ENCODE measurements at places on chromosomes 4 and X.

DNA sequence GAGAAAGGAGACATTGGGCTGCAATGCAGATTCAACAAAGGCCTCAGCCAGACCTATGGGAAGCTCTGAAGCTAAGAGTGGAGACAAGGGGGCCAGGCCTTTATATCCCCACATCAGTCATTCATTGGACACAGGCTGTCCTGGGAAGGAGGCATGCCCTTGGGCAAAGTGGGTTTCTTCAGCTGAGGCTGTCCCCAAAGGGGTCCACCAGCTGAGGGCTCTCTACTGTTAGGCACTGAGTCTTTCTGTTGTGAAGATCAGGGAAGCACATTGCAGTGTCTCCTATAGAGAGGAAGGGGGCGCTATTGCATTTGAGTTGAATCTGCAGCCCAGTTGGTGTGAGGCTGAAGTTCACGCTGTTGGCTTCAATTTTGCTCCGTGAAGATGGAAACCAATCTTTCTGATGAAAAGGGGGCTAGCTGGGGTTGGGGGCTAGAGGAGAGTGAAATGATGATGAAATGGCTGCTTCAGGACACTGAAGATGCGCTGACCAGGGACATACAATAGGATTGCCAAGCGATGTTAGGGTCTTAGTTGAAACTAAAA is 48.0 kb downstream of the SLC25A5 start:
- DNase-seq = no peak

GRCh38 chr4:81207828-81208227 is 7.2 kb downstream of the PRKG2 start:
- DNase-seq = no peak

DNA sequence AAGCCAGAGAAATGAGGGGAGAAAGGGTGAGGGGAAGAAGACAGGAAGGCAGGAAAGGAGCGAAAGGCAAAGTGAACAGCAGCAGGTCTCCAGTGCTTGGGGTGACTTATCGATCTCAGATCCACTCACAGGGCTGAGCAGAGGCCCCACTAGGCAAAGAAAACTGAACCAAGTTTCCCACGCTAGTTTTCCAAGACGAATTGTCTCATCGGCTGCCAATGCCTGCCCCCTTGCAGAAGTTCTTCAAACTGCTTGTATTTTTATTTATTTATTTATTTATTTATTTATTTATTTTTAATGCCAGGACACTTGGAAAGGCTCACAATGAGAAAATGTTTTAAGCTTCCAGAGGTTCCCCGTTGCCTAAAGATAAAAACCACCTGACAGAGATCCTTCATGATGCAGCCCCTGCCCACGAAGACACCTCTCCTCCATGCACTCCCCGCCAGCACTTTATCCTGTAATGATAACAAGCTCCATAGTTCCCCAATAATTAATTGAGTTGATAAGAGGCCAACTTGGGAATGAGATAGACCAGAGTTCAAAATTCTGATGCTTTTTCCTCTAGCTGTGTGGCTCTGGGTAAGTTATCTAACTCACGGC is 43.2 kb downstream of the QDPR start:
- DNase-seq = no peak

DNA sequence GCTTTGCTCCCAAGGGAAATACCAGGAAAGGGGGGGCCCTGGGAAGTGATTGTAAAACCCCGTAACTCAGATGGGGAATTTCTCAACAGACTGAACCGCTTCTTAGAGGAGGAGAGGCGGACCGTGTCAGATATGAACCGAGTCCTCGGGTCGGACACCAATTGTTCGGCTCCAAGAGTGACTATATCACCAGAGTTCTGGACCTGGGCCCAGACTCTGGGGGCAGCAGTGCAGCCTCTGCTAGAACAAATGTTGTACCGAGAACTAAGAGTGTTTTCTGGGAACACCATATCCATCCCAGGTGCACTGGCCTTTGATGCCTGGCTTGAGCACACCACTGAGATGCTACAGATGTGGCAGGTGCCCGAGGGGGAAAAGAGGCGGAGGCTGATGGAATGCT is 1.0 kb downstream of the PNMA3 start:
- DNase-seq = no peak

Data from stimulated activated CD4-positive, alpha-beta T cell treated with anti-CD3 and anti-CD28 coated beads, Interleukin-1b, Interleukin-23, amount 100 ng/mL, for 1 hour (primary cell).